Foreskin keratinocyte (primary cell): ENCODE measurements at places on chromosomes 13 and 19. TPM values are rescaled to one million over a fixed set of nuclear protein-coding genes. Genes with fewer than 3 reads are reported as not detected.

ICAM4 gene
- 0.51 and 1.8 TPM in 2 replicates for polyA plus RNA-seq

SIGLEC9 gene
- not detected in 2 replicates for polyA plus RNA-seq

FCGBP gene
- 0.04 TPM in 1 of 2 replicates, not detected in the other for polyA plus RNA-seq

CYP4F8 gene
- not detected in 2 replicates for polyA plus RNA-seq

ZNF763 gene
- 0.34 and 0.50 TPM in 2 replicates for polyA plus RNA-seq

TPTE2 gene
- polyA plus RNA-seq: not detected in 2 replicates

POU2F2 gene
- polyA plus RNA-seq: 49.6 and 59.3 TPM in 2 replicates

KLK15 gene
- polyA plus RNA-seq: not detected in 2 replicates

CLEC17A gene
- polyA plus RNA-seq: not detected in 2 replicates

DNA sequence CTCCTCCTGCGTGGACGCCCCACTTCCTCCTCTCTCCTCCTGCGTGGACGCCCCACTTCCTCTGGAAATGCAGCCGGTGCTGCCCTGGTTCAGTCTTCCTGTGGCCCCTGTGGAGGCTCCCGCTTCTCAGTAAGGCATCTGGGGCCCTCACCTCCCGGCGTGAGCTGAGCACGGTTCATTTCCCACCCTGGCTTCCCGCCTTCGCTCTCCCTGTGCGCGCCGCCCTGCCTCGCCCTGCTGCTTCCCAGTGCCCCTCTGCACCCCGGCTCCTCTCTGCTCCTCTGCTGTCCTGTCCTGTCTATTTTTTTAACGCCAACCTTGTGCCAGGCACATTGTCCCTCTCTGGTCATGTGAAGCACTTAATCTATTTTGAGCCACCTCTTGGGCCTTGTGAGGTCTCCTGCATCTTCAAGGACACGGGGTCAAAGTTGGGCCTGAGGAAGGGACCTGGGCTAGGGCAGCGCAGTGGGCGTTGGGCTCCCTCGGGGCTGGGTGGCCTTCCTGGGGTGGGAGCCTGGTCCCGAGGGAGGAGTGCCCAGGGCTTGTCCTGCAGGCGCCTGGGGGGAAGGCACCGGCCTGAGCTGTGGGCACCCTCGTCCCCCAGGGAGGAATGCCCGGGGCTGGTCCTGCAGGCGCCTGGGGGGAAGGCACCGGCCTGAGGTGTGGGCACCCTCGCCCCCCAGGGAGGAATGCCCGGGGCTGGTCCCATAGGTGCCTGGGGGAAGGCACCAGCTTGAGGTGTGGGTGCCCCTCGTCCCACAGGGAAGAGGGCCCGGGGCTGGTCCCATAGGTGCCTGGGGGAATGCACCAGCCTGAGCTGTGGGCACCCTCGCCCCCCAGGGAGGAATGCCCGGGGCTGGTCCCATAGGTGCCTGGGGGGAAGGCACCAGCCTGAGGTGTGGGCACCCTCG, 13.0 kb downstream of the HCN2 start:
- DNase-seq: no peak

GRCh38 chr13:99375738-99376080, 68.5 kb upstream of the GPR183 start:
- DNase-seq: no peak

DNA sequence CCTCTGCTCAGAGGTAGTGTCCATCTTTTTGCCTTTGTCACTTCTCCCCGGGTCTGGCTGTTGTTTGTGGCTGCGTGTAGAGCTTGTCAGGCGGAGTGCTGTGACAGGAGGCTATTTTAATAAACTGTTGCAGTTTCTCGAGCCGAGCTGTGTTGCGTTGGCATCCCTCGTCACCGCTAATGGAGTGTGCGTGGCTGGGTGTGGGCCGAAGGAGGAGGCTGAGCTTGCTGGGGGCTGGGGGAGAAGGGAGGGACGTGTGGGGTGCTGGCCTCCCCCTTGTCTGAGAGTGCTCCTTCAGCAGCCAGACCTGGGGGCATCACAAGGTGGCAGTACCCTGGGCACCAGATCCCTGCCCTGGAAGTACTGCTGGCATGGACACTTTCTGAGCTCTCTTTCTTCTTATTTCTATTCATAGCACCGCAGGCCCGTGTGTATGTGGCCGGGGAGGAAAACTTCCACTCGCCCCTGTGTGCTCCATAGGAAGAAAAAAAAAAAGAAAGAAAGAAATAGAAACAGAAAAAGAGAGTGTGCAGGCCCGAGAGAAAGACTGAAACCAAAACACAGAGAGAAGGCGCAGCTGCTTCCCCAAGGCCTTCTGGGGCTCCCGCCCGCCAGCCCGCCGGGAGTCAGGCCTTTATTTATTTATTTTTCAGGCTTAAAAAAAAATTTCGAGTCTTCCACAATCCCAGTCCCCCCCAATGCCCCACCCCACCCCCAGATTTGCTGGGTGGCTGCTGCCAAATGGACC, 27.0 kb downstream of the NFIX start:
- DNase-seq: no peak

GRCh38 chr19:3458229-3459088, 21.9 kb downstream of the SMIM24 start:
- no peak for DNase-seq

DNA sequence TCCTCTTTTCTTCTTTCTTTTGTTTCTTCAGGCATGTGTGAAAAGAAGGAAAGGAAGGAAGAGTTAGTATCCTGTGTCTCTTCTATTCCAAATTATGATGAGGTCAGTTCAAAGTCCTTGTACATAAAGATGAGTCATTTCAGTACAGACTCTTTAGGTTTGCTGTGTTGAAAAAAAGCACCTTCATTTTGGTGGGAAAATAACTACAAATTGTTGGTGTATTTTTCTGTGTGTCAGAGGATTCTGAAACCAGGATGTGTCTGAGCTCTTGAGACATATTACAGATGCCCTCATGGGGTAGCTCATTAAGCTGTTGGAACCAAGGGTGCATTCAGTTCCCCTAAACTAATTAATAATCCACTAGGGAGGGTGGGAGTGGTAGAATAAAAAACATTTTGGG, 5.8 kb upstream of the HSPH1 start:
- DNase-seq: peak; percentile 22

- DNase-seq: no peak
Observed at GRCh38 chr13:26047040-26047439, 4.8 kb downstream of the SHISA2 start.

DNA sequence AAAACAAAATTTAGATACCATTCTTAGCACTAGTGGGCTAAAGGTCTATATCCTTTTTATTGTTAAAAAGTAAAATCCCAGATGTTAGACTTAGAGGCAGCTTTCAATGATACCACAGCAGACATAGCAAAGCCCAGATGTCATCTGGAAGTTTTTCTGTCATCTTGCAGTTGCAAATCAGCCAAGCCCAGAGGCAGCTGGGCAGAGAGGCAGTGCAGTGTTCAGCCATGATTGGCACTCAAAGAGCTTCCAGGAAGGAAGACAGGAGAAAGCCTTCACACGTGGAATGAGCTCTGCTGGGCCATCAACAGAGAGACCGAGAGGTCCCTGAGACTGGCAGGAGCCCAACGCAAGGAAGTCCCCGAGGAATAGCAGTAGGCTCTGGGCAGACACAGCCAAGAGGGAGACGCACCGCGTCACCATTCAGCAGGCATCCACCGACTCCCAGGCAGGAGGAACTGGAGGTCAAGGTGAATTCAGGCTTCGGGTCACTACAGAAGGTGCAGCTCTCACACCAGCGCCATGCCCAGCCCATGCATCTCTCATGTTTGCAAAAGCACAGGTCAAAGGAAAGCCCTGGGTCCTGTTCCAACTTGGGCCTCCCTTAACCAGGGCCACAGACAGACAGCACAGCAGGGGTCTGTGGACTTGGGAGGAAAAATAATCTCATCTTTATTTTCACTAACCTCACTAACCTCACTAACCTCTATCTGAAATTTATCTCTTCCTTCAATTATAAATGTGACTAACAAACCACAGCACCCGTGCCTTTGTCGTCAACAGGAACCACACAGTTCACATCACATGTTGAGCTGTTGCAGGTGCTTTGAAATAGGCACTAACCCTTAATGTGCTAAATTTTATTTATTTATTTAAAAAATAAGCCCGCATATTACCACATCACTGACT, 54.9 kb downstream of the TUBGCP3 start:
- no peak for DNase-seq

GRCh38 chr19:45180936-45181335, 2.4 kb downstream of the BLOC1S3 start:
- DNase-seq: no peak

DNA sequence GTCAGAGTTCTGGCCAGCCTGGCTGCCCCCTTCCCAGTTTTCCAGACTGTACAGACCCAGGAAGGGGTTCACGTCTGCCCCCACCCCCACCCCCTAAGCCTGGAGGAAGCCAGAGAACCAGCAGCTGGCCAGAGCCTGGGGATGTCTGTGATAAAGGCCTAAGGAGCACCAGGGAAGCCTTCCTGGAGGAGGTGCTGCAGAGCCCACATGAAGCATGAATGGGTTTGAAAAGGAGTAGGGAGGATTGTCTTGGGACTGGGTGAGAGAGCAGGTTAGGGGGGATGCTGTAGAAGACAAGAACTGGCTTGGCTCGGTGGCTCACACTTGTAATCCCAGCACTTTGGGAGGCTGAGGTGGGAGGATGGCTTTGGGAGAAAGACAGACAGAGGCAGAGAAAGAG, 5.8 kb downstream of the SHKBP1 start:
- no peak for DNase-seq

DNA sequence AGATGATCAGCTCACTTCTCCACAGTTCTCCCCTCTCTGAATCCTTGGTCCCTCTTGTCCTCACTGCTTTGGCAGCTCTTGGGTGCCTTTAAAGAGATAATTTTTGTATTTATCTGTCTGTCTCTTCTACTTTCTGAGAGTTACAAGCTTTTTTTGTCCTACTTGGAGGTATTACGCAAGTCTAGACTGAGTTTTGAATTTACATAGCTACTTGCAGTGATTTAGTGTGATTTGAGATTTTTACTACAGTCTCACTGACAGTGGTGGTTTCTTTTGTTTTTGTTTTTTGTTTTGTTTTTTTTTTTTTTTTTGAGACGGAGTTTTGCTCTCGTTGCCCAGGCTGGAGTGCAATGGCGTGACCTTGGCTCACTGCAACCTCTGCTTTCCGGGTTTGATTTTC, 22.1 kb downstream of the URI1 start:
- DNase-seq: no peak

- DNase-seq: no peak
Observed at GRCh38 chr19:32864318-32865007, 5.1 kb downstream of the SLC7A9 start.

GRCh38 chr13:105994340-105994739, 541.1 kb downstream of the EFNB2 start:
- DNase-seq: no peak

GRCh38 chr19:17616961-17617806, 61.7 kb downstream of the COLGALT1 start:
- peak; percentile 71 for DNase-seq

- no peak for DNase-seq
Observed at GRCh38 chr13:32305646-32306045, 9.5 kb downstream of the ZAR1L start.

GRCh38 chr13:111314852-111315251, 5.6 kb upstream of the TEX29 start:
- DNase-seq: peak; percentile 35

- DNase-seq: no peak
Observed at GRCh38 chr19:39111593-39112199, 13.9 kb upstream of the PAK4 start.

GRCh38 chr19:45590300-45591003, 5.8 kb upstream of the OPA3 start:
- no peak for DNase-seq

GRCh38 chr19:51573331-51573730, 2.2 kb downstream of the ZNF175 start:
- DNase-seq: no peak

GRCh38 chr19:3304871-3305423, 61.4 kb upstream of the NFIC start:
- peak; percentile 28 for DNase-seq

DNA sequence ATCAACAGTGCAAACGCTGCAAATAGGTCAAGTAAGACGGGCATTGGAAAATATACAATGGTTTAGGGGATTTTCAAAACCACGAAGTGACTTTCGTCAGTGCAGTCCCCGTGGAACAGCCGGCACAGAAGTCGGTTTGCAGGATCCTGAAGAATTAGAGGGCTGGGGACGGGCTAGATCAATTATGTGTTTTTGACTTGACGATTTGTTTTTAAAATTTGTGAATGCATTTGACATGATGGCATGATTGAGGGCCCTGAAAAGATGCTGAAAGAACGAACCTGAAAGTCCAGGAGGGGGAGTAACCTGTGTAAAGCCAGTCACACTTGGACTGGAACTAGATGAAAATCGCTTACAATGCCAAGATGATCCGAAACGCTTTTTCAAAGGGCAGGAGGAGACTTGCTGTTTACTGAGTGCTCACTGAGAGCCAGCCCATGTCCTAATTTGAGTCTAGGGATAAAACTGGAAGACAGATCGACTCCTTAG, 8.9 kb upstream of the DGKH start:
- DNase-seq: no peak

DNA sequence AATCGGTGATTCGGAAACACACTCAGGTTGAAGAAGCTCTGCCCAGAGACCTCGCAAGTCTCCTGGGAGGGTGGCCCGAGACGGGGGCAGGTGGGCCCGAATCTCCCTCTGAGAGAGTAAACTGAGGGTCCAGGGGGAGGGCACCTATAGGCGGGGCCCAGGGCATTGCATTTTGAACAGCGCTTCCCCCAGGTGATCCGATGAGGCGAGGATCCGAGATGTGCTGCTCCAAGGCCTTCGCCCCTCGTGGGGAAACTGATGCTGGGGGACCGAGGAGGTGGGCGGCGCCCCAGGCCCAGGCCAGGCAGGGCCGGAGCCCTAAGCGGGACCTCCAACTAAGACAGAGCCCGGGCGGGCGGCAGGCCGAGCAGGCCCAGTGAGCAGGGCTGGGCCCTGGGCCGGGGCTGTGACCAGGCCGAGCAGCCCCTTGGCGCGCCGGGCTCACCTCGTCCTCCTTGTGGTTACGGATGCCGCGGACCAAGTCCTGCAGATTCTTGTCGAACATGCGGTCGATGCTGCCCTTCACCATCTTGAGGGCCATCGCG, 500 bp downstream of the AP3D1 start:
- DNase-seq: no peak

GRCh38 chr13:39297023-39297422, 258.8 kb downstream of the NHLRC3 start:
- no peak for DNase-seq

- no peak for DNase-seq
Observed at GRCh38 chr19:20422216-20423205, 143.1 kb downstream of the ZNF737 start.

DNA sequence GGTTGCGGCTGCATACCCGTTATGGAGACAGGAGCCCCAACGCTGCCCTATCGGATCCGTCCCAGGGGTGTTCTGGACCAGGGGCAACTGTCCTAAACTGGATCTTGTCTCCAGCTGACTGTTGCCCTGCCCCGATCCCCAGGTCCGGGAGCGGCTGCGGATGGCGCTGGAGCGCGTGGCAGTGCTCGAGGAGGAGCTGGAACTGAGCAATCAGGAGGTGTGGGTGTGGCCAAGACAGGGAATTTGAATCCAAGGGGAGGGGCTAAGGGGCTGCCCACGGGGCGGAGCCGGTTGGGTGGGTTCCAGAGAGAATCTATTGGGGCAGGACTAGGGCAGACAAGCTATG, 9.9 kb downstream of the PPFIA3 start:
- DNase-seq: no peak
